ENCODE measurements at places on chromosomes 12 and 14.

- DNase-seq = no peak
Observed at GRCh38 chr12:11719678-11720099, 70.2 kb downstream of the ETV6 start.

- no peak for DNase-seq
Observed at GRCh38 chr12:65022421-65022820, 98.7 kb downstream of the WIF1 start.

- no peak for DNase-seq
Observed at GRCh38 chr14:21537090-21537424, 10.9 kb upstream of the SALL2 start.

- DNase-seq = no peak
Observed at GRCh38 chr14:92693998-92694795, 54.2 kb downstream of the LGMN start.

DNA sequence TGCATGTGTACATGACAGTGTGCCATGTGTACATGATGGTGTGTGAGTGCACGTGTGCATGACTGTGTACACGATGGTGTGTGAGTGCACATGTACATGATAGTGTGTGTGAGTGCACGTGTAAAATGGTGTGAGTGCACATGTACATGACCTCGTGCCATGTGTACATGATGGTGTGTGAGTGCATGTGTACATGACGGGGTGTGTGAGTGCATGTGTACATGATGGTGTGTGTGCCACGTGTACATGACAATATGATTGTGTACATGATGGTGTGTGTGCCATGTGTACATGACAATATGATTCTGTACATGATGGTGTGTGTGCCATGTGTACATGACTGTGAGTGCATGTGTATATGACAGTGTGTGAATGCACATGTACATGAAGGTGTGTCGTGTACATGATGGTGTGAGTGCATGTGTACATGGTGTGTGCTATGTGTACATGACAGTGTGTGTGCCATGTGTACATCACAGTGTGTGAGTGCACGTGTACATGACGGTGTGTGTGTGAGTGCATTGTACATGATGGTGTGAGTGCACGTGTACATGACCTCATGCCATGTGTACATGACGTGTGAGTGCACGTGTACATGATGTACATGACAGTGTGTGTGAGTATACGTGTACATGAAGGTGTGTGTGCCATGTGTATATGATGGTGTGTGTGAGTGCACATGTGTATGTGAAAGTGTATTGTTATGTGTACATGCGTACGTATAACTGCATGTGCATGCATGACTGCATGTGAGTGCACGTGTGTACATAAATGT, 46.3 kb downstream of the FBRSL1 start:
- DNase-seq = no peak

DNA sequence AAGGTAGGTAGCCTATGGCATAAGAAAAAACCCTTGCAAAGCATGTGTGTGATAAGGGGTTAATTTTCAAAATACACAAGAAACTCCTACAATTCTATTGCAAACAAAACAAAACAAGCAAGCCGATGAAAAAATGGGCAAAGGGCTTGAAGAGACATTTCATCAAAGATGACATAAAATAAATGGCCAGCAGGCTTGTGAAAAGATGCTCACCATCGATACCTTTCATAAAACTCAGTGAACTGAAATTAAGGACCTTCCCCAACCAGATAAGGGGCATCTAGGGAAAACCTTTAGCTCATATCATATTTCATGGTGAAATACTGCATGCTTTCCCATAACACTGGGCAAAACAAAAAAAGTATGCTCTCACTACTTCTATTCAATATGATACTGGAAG, 131.2 kb downstream of the PPM1H start:
- DNase-seq = no peak

DNA sequence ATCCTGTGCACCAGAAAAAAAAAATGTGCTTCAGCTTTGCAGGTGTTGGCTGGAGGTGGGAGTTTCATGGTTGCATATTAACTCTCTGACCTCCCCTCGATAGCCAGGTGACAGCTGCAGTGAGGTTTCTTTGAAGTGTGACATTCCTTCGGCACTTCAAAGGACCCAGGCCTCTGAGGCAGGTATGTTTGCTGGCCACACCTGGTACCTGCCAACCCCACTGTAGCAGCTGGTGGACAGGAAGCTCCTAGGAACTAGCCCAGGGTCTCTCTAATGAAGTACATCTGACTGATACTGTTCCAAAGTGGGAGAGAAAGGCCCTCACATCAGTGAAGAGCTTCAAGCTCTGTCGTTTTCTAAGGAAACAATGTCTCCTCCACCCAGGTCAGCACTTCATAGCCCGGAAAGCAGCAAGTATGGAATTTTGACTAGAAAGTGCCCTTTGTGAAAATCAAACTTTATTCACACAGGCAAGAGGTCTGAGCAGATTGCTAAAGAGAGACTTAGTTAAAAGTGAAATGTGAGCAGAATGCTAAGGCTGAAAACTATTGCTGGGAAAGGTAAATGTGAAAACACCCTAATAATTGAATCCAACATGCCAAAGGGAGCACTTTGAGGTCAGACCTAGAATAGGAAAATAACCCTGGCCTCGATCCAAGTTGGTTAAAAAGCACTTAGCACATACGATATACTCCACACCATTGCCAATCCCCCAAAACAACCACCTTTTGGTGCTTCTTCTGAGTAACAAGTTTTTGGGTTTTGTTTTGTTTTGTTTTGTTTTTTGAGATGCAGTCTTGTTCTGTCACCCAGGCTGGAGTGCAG, 71.3 kb downstream of the PHLDA1 start:
- DNase-seq = no peak

- no peak for DNase-seq
Observed at GRCh38 chr14:50977863-50978528, 33.7 kb upstream of the PYGL start.

All from glutamatergic neuron (in vitro differentiated cells).